ENCODE measurements at places on chromosomes 3 and 15. TPM values are rescaled to one million over a fixed set of nuclear protein-coding genes. Genes with fewer than 3 reads are reported as not detected.

The NOX5 gene
- total RNA-seq, result not detected

The EIF4E3 gene
- total RNA-seq, result 55.7 TPM

The COL6A5 gene
- total RNA-seq, result not detected

The ATP10A gene
- 1.2 TPM for total RNA-seq

Measured in left ventricle myocardium superior (tissue), 1 donor.